ENCODE measurements at places on chromosomes 7 and 10.

GRCh38 chr7:72411419-72411818 is 719 bp downstream of the CALN1 start:
- DNase-seq: no peak

DNA sequence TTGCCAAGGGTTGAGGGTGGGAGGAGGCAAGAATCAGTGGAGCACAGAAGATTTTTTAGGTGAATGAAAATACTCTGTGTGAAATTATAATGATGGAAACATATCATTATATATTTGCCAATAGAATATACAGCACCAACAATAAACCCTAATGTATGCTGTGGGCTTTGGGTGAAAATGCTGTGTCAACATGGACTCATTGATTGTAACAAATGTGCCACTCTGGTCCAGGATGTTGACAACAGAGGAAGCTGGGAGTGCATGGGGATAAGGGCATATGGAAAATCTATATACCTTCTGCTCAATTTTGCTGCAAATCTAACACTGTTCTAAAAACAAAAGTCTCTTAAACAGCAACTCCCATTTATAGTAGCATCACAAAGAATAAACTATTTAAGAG is 114.3 kb downstream of the LYZL1 start:
- no peak for DNase-seq

- no peak for DNase-seq
Observed at GRCh38 chr10:132148261-132149251, 38.2 kb upstream of the DPYSL4 start.

DNA sequence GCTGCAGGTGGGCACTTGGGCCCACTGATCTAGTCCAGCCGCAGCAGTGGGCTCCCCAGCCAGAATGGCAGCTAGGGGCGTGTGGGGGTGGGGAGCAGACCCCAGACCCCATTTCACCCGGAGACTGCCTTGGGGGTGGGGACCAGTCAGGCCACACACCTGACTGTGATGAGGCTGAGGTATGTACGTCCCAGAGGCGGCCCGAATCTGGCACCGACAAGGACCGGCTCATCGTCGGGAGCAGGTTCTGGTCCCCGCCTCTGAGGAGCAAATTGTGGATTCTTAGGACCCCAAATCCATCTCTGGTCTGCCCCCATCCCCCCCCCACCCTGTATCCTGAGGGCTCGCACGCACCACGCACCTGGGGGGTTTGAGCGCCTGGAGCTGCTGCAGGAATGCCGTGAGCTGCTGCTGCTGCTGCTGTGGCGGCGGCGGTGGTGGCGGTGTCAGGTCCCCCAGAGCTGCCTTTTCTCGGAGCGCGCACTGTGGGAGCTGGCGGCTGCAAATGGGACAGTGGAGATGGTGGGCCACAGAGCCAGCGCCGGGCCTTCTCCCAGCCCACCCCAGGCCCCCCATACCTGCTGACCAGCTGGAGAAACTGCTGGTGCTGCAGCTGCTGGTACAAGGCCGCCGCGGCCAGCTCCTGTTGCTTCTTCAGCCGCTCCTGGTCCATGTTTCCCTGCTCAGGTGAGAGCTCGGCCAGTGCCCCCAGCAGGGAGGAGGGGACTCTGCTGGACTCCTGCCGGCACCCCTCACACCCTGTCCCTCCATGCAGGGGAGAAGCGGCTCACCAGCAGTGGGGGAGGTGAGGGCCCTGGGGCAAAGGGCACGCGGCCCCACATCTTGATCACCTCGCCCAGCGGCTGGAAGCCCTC is 10.2 kb downstream of the GIGYF1 start:
- DNase-seq: no peak

DNA sequence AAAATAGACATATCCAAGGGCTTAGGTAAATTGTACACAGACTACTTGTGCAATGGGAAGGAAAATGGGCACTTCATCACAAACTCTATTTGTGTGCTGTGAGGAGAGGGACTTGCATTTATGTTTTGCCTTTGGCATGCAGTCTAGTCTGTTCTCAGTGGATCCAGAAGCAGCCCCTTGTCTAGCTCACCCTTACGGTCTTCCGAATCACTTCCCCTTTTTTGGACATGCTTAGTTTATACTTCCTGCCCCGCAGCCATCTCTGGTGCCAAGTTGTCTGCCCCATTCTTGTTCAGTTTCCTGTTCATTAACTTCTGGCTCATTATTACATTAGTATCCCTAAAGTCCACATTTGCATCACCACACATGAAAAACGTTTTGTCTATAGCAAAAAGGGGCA is 161.6 kb downstream of the NRCAM start:
- no peak for DNase-seq

GRCh38 chr10:6868036-6868725 is 288.1 kb upstream of the PRKCQ start:
- no peak for DNase-seq

- no peak for DNase-seq
Observed at GRCh38 chr7:155800301-155800700, 12.0 kb downstream of the SHH start.

DNA sequence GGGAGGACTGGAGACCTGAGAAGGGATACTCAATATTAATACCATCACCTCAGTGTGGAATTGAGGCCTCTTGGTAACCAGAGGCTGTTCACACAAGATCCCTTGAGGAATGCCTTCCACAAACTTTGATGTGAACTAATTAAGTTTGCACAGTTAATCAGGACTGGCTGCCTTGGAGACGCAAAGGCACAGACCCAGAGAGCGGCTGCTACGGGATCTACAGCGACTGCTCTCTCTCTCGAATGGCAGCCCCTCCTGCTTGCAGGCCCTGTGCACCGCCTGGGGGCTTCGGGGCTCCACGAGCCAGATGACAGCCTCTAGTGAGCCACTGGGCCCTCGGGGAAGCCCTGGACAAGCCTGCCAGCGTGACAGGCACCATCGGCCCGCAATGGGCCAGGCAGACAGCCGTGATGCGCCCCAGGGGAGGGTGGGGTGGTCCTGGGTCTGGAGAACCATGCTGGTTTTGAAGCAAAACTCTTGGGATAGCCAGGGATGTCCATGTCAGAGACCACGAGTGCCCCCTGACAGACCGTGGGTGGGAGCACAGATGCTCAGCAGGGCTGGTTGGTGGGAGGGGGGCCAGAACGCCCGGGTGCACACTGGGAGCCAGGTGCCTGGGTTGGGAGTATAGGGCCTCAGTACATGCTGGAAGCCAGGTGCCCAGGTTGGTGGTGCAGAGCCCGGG is 195.6 kb downstream of the ELFN1 start:
- no peak for DNase-seq

GRCh38 chr7:102044984-102045673 is 227.7 kb downstream of the CUX1 start:
- DNase-seq: peak; percentile 93

DNA sequence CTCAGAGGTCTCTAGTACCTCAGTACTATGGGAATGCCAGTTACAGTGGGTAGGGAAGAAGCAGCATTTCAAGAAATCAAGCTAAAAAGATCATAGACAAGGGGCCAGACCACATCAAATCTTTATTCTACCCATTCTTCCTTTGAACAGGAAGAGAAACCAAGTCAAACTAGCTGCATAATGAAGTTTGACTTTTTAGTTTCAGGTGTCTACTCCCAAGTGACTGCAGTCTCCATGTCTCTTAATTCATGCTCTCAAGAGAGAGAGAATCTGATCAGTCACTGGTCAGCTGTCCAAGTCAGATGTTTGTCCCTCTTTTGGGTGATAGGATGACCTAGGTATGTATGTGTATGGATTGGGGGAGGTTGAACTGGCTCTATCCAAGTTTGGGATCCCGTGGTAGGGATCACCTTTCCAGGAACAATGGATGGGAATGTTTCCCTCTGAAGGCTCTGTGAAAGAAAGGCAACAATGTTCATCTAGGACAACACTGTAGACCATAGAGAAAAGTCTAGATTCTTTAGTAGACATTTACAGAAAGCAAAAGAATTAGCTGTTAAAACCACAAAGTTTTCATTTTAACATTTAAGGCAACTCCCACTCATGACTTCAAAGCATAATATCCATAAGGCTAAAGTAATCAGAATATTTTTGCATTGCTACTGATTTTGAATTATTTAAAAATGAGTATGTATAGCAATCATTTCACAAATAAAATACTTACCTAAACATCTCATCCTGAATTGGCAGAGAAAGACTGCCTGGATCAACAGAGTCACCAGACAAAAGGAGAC is 30.1 kb upstream of the PRTFDC1 start:
- no peak for DNase-seq

GRCh38 chr7:116337800-116338199 is 127.5 kb downstream of the TES start:
- DNase-seq: no peak

DNA sequence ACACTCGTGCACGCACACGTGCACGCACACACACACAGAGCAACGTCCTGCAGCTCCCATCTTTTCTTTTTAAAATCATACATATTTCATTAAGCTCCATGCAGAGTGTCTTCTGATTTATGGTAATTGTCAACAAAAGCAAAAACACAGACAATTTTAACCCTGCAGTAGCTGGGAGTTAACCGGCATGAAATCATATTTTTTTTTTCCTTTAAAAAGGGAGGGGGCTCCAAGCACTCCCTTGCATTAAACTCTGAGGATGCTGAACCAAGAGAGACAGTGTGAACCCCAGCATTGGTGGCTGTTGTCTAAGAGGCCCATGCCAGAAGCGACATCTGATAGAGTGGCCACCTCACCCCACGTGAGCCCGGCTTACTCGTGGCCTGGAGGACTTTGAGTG is 542.6 kb downstream of the DNAJB6 start:
- DNase-seq: no peak

- DNase-seq: no peak
Observed at GRCh38 chr7:139252451-139252850, 21.4 kb downstream of the UBN2 start.

DNA sequence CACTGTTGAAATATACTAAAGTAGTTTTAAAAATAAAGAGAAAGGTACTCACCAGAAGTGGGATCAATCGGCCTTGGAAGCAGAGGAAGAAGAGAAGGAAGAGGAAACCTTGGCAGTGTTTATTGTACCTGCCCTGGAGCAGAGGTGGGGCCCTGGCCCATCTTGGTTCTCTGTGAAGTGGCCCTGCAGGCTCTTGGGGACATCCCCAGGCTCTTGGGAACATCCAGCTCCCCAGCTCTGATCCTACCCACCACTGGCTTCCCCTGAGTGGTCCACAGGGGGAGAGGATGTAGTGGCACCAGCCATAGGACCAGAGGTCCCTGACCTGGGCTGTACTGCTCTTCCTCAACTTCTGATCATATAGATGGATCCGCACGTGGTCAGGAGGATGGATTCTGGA is 22.3 kb upstream of the RET start:
- no peak for DNase-seq

DNA sequence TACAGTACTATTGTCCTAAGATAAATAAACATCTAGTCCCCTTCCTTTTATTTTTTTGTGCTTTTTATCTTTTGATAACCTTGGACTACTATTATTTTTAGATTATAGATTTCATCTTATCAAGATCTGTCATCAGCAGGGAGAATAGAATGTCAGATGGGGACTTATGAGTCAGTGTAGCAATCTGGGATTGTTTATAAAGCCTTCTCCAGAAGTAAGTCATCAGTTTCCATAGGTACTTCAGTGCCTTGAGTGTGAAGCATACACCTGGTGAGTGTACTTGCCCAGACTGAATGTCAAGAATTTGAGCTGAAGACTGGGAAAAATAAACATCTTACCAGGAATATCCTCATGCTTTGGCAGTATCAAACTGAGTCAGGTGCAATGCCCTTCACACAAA is 2.1 kb downstream of the CASD1 start:
- no peak for DNase-seq

- DNase-seq: no peak
Observed at GRCh38 chr7:151047976-151048815, at the start of gene ASIC3. Gene ASIC3 (plus strand): TSS chr7:151048531. CDS start chr7:151048886, 355 bp downstream.

DNA sequence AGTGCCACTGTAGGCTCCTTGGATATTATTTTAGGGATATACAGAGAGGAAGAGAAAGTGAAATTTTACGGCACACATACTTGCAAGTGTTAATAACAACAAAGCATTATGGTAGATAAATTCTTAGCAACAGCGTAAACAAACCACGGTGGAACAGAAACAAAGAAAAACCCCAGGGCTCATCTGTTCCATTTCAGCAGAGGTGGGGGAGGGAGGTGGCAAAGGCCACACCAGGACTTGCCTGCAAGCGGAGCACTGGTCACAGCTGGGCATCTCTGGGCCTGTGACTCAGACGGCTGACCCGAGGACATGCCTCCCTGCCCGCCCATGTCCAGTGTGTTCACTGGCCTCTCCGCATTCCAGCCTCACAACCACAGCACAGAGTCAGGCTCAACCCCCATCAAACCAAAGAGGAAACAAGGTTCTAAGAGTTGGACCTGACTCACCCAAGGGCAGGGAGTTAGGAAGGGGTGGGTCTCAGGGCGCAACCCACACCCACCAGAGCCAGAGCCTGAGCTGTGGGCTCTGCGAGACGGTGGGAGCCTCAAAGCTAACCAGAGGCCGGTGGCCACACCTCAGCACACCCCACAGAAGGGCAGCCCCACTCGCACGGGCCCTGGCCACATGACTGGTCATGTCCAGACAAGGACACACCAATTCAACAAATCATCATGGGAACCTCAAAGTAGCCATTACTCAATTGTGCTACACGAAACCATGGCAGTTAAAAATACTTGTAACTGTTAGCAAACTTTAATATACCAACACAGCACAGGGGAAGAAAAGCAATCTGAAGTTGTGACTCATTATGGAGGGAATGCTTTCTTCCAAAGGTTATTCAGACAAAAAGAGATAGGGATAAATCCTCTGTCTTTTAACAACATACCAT is 10.7 kb downstream of the ESYT2 start:
- peak; percentile 98 for DNase-seq

GRCh38 chr7:39702133-39702532 is 78.8 kb downstream of the RALA start:
- DNase-seq: no peak

- no peak for DNase-seq
Observed at GRCh38 chr7:146575903-146576302, 459.3 kb downstream of the CNTNAP2 start.

- no peak for DNase-seq
Observed at GRCh38 chr7:25031432-25031831, 51.5 kb upstream of the OSBPL3 start.

DNA sequence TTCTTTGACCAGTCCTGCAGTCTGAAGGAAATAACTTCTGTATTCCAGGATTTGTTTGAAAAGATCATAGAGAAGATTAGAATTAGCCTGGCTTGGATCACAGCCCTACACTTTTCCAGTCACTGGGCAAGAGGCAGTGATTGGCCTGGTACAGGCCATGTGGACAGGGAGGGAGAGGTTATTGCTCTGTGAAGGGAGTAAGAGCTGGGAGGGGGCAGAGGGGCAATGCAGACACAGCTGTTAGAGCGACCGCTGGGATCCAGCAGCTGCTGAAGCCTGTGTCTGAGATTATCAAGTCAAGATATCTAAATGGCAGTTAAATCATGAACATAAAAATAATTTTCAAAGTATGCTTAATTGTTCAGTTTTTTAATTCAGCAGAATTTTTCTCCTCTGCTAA is 257.3 kb downstream of the SDK1 start:
- DNase-seq: no peak
